Putamen (tissue), 1 donor: ENCODE measurements at places on chromosomes 7 and 10.

DNA sequence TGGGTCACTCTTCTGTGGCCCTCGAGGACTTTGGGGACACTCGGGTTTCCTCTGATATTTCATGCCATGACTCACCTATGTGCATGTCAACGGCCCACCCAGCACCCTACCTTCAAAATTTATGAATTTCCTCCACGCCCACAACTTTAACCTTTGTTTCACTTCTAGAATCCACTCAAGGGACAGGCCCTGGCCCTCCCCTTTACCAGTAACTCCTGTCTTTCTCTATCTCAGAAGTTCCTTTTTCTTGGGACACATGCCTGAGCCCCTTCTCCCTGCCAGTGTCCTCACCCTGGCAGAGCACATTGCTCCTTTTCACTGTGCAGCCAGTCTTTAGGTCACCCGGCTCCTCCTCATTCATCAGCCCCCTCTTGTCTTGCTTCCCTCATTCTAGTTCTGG lies 282.5 kb upstream of the KLF6 start:
- no peak for DNase-seq

DNA sequence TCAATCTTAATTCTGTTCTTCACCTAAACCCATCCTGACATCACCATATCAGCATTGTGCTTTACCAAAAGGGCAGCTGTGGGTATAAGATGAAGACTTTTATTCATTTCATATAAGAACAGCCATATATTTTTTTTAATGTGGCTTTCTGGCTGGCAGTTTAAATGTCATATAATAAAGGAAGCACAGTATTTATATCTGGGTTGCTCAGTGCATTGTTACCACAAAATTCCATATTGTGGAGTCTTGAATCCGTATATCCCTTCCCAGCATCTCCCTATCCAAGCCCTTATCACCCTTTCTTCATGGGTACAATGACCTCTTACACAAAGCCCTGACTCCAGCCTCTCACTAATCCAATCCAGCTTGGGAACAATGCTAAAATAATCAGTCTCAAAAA lies 125.8 kb downstream of the RAPGEF5 start:
- DNase-seq: no peak

GRCh38 chr7:36851382-36851781 lies 127.1 kb upstream of the AOAH start:
- no peak for DNase-seq

DNA sequence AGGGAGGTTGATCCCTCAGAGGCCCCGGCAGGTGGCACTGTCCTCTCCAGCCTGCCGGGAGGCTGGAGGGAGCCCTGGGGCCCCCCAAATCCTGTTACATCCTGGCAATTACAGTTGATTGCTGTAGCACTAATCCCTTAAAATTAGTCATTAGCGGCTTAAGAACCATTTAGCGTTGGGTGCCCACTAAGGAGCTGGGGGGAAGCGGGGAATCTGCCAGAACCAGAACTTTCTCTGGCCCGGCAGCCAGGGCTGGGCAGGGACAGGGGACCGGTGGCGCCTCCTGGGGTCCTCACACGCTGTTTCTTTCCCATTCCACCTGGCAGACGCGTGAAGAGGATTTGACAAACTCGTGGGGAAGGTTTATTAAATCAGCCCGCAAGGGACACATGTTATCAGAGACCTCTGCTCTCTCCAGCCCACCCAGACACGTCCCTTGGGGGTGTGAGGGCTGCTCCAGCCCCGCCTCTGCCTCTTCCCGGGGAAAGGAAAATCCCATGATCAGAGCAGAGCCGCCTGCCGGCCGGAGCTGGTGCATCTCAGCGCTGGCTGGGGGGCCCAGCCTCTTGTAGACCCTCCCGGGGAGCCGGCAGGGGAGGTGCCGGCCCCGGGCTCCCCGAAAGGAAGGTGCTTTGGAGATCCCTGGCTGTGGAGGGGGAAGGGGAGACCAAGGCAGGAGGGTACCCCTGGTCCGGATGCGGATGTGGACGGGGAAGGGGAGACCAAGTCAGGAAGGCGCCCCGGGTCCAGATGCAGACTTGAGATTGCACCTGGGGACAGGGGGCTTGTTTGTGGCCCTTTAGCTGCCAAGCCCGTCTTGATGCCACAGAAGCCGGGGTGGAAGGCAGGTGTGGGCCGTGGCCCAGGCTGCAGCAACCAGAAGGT lies 142.7 kb downstream of the ELFN1 start:
- no peak for DNase-seq

DNA sequence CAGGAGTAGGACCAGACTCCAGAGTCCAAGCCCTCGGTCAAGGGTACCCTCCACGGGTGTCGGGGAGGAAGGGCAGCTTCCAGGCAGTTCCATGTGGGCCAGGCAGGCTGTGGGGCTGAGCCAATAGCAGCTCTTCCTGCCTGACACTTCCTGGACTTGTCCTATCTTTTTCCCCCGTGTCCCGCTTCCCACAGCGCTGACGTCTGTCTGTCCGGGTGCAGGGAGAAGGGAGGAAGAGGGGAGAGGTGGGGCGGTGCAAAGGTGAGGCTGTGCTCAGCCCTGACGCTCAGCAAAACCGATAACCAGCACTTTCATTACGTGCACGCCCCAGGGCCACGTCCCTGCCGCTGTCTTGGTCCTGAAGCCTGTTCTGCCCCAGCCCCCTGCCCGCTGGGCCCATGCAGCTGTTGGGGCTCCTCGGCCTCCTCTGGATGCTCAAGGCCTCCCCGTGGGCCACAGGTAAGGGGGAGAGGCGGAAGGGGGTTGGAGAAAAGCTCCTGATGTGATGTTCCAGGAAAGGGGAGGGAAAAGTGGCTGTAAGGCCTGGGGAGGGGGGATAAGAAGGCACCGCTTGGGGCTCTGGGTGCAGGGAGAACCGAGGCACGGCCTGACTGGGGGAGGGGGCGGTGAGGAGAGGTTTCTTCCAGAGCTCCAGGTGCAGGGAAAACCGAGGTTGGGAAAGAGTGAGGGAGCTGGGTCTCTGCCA lies at the start of gene MUC3A:
Gene MUC3A (plus strand): TSS at position 308 of the 706 bp plus-strand sequence. CDS start 91 bp downstream, at position 399.
- DNase-seq: no peak

GRCh38 chr10:84075226-84076046 lies 63.9 kb upstream of the GHITM start:
- no peak for DNase-seq

GRCh38 chr7:140416560-140416959 lies 12.7 kb downstream of the RAB19 start:
- no peak for DNase-seq

DNA sequence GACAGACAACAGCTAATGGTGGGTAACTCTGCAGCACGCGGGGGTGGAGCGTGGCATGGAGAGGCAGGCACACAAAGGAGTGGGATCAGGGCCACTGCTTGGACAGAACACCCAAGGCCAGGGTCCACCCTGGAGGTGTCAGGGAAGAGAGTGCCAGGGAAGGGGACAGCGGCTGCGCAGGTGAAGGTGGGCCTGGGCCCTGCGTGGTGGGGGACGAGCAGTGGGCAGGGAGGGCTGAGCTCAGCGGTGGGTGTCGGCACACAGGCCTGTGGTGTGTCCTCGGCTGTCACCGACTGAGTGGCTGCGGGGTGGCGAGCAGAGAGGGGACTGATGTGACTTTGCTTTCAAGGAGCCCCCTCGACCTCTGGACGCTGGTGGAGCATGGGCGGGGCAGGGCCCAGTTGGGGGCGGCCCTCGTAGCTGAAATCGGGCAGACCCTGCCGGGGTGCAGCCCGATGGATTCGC lies 8.4 kb upstream of the SCART1 start:
- no peak for DNase-seq

- DNase-seq: no peak
These were observed 202.1 kb downstream of the TNS3 start for GRCh38 chr7:47379629-47380324.

- DNase-seq: no peak
These were observed 40.9 kb downstream of the PPIF start for GRCh38 chr10:79387974-79388850.

DNA sequence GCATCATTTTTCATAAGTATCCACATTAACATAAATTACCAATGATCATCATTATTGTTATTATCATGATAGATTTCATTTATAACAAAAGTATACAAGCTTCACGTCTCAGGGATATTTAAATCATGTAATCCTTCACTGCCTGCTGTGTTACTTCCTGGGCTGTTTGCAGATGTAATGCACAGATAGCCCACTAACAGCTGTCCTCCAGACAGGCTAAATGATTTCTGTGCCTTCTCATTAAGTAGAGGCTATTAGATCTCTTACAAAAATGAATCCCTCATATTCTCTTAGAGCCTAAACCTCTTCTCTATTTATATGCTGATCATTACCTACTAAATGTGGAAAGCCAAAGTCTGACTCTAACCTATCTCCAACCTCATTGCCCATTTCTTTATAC lies 9.3 kb downstream of the PCLO start:
- no peak for DNase-seq

DNA sequence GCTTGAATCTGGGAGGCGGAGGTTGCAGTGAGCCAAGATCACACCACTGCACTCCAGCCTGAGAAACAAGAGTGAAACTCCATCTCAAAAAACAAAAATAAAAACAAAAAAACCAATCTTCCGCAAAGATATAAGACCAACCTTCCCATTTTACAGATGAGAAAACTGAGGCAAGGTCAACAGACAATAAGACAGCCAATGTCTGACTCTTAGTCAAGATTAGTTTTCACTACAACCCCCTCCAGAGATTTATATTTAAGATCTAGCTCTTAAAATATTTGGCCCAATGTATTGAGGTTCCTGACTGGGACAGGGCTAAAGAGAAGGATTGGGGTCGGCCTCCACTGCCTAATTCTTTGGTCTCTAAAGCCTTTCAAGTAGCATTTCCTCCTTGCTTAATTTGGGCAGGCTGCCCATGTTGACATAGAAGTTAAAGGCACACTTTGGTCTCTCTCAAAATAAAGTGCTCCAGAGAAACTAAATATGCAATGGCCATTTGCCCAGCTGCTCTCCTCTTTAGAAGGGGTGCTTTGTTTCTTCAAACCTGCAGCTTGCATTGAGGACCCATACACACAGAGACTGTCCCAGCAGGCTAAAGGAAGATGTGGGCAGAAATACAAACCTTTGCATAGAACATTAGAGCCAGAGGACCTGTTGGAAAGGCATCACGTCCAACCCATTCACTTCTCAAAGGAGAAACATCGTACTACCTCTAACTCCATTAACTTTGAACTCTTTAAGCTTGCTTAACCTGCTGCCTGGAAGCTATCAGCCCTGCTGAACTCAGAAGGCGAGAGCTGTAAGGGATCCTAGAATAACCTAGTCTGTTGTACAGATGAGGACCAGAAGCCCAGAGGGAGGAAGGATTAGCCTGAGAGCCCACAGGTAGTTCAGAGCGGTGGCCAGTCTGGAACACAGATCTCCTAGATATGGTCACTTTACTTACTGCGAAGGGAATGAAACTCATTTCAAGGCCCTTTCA lies 3.9 kb downstream of the TECTB start:
- peak; percentile 57 for DNase-seq

GRCh38 chr7:3243256-3243655 lies 57.8 kb upstream of the SDK1 start:
- no peak for DNase-seq

DNA sequence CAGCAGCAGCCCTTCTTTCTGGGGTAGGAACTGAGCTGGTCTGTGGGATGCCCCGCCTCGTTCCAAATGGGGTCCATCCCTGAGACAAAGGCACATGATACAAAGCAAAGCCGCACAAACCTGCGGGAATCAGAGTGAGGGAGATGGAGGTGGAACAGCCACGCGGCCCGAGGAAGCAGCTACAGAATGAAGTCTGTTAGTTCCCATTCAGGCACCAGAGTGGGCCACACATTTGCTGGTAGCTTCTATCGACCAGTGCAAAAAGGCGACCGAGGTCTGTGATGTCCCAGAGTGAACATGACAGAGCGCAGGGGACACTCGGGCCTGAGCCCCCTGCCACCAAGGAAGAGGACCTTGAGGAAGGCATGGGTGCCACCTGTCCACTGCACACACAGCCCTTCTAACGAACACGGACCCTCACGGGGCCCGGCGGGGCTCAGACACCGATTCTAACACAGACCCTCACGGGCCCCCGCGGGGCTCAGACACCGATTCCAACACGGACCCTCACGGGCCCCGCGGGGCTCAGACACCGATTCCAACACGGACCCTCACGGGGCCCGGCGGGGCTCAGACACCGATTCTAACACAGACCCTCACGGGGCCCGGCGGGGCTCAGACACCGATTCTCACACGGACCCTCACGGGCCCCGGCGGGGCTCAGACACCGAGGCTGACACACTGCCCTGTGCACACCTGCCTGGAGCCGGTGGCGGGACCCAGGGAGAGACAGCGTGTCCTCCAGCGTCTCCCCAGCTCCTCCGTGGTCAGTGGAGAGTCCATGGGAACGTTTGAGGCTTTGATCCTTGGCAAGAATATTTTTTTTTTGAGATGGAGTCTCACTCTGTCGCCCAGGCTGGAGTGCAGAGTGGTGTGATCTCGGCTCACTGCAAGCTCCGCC lies 32.8 kb upstream of the FAM20C start:
- no peak for DNase-seq

GRCh38 chr10:97543025-97543546 lies 29.5 kb upstream of the ANKRD2 start:
- DNase-seq: peak; percentile 91

DNA sequence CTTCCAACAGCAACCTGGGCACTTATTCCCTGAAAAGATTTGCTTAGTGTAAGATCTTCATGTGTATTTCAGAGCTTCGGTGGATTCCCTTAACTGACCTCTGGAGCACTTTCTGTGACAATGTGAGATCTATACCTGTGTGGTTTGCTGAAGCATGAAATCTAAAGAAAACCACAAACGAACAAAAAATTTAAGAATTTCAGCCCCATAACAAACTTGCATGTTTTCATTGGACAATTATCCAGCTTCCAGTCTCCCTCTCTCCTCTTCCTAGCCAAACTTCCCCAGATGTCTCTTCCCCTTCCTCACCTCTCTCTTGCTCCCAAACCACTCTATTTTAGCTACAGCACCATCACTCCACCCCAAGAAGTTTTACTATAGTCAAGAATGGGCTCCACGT lies 279.9 kb upstream of the SORCS1 start:
- no peak for DNase-seq

- no peak for DNase-seq
These were observed 81.2 kb downstream of the ANKRD7 start for GRCh38 chr7:118305671-118306070.

DNA sequence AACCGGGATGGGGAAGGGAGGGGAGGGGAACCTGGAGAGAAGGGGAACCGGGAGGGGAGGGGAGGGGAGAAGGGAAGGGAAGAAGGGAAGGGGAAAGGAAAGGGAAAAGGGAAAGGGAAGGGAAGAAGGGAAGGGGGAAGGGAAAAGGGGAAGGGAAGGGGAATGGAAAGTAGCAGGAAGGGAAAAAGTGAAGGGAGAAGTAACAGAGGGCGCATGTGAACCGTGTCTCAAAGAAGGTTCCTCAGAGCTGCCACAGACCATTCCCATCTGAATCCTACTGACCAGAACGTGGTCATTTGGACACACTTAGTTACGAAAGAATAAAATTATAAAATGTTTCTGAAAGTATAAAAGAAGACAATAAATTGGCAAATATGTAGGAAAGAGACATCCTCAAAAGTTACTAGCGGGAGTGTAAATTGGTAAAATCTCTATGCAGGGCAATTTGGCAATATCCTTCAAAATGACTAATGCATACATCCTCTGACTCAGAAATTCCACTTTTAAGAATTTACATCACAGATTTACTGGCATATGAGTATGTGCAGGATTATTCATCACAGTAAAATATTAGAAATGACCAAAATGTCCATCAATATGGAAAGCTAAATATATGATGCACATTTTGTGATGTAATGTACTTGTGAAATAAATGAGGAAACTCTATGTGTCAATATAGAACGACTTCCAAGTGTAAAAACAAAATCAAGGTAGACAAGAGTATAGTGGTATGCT lies 12.9 kb downstream of the C10orf67 start:
- DNase-seq: no peak

- DNase-seq: no peak
These were observed 130.1 kb downstream of the CELF2 start for GRCh38 chr10:11147722-11148121.
